ENCODE measurements at places on chromosomes 16 and 17.
A peak's percentile ranks its signal among the peaks of the same experiment; 100 is the strongest.

GRCh38 chr16:70809392-70810060 is 8.6 kb upstream of the VAC14 start:
- DNase-seq = no peak

- DNase-seq = no peak
Observed at GRCh38 chr16:79994418-79994817, 393.9 kb upstream of the MAF start.

DNA sequence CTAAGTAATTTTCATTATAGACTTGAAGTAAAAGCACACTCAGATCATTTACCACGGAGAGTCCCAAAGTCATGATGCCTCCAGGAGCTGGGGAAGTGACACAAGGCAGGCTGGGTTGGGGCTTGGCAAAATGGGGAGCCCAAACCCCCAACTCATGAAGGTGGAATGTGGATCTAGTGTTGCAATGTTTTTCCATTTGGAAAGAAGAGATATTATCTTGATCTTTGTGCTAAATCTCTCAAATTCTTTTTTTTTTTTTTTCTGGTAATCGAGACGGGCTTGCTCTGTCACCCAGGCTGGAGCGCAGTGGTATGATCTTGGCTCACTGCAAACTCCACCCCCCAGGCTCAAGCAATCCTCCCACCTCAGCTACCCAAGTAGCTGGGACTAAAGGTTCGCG is 7.5 kb upstream of the KCNG4 start:
- no peak for DNase-seq

DNA sequence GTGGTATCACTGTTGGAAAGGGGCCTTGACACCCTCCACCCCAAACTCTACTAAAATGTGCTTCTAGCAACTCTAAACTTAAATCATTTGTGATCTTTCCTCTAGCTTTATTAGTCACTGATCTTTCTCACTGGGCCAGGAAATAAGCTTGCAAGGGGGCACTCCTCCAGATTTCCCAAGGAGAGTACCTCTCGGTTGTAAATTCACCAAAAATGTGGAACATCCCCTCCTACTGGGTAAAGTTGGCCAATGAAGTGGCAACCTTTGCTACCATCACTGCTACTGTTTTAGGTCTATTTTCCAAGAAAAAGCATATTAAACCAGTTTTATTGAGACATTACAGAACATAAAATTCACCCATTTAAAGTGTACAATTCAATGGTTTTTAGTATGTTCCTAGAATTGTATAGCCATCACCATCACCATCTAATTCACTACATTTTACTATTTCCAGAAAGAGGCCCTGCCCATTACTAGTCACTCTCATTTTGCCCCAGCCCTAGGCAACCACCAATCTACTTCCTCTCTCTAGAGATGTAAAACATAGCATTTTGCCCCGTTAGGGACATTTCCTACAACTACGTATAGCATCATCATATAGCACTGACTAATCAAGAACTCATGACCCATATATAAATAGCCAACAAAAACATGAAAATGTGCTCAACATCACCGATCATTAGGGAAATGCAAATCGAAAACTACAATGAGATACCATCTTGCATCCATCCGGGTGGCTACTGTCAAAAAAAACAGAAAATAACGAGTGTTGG is 44.6 kb upstream of the ADCY9 start:
- no peak for DNase-seq

DNA sequence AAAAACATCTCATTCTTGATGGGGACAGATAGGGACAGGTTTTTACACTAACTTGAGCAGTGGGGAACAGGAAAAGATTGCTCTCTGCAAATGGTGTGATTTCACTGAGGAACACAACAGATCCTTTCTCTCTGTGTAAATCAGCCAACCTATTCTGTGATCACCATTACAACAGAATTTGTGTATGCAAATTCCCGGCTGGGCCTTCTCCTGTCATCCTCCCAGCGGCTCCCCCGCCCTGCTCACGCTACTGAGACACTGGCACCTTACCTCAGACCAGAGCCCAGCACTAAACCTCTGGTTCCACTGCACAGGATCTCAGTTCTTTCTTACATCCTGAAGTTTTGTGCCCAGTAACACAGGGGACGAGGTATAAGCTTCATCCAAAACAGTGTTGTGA is 97.0 kb upstream of the FA2H start:
- no peak for DNase-seq

- DNase-seq = no peak
Observed at GRCh38 chr17:63698381-63698885, 1.5 kb downstream of the LIMD2 start.

- DNase-seq = peak; percentile 64
Observed at GRCh38 chr17:34354637-34355036, 1.6 kb upstream of the CCL13 start.

DNA sequence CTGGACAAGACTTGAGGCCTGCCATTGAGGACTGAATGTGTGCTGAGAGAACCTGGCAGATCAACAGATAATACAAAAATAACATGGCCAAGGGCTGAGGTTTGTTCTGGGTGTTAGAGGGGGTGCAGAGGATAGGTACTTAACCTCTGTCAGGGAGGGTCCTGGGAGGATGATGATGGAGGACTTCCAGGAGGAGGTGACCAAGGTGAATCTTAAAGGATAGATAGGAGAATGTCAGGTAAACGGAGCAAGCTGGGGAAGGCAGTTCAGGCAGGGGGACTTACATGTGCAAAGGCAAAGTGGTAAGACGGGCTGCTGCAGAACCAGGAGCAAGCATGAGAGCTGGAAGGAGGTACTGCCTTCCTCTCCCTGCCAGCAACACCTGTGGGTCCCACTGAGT is 119.8 kb upstream of the PLCG2 start:
- DNase-seq = no peak

DNA sequence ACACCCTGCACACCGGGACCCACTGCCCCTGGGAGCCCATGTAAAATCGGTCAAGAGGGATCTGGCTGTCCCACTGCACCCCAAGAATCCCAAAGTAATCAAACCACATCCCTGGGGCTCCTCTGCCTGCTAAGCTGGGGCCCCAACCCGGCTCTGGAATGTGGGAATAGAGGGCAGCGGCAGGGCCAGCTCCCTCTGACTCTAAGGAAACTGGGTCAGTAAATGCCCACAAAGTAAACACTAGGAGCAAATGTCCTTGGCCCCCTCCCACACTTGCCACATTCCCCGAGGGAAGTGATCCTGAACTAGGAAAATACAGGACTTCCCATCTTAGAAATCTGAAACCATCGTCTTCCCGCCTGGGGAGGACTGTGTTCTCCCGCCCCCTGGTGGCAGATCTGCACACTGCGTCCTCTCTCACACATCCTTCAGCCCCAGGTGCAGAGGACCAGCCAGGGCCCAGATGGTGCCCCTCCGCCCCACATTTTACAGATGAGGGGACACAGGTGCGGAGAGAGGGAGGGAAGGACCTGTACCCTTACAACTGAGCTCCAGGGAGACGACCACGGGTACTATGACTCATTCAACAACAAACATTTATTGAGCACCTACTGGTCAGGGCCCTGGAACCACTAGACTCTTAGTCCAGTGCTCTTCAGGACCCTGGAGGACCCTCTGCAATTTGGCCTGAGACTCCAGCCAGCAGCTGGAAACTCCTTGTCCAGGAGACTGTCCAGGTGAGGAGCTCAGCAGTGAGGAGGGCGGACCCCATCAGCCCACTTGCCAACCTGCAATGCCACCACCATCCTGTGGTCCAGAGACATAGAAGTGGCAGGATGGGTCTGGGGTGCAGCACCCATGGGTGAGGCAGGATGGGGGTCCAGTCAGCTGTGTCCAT is 10.1 kb downstream of the P3H4 start:
- DNase-seq = peak; percentile 78

DNA sequence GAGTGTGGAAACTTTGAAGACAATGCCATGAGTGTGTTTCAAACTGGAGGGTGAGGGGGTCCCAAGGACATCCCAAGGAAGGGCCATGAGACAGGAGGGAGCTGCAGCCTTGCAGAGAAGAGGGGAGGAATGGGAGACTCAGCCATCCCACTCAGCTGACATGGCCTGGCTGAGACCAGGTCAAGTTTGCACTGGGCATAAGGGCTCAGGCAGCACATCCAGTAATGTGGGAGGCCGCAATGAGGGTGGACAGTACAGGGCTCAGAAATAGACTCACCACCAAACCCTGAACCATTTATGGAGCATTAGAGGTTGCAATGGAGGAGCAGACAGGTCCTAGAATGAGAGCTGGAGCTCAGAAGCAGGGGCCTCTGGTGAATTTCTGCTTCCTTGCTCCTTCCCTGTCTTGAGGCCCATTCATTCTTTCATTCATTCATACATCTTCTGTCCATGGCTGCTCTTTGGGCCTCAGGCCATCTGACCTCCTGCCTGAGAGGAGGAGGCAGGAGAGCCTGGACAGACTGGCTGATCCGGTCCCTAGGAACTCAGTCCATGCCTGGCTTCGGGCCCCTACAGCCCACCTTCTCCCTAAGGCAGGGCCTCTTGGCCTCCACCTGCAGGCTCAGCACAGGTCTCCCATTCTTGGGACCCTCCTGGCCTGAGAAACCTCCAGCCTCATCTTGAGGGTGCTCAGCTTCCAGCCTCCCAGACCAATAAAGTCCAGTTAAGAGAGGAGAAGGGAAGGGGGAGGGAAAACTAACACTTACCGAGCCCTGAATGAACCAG is 70.5 kb upstream of the CDH5 start:
- no peak for DNase-seq

DNA sequence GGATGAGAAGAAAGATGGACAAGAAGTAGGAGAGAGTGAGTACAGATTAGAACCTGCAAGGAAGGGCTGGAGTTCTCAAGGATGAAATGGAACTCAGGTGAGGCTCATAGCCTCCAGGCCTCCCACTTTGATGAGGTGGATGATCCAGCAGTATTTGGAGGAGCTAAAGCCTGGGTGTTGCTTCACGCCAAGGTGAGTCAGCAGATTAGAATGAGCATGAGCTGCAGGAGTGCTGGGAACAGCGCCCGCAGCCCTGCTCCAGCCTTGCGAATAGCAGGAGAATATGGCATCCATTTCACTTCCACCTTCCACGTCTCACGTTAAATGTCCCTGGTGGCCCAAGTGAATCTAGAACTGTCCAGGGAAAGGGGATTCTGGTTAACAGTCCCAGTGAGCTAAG is 94.4 kb upstream of the CPHXL start:
- no peak for DNase-seq

GRCh38 chr17:19345486-19346350 is 16.8 kb downstream of the B9D1 start:
- DNase-seq = no peak

DNA sequence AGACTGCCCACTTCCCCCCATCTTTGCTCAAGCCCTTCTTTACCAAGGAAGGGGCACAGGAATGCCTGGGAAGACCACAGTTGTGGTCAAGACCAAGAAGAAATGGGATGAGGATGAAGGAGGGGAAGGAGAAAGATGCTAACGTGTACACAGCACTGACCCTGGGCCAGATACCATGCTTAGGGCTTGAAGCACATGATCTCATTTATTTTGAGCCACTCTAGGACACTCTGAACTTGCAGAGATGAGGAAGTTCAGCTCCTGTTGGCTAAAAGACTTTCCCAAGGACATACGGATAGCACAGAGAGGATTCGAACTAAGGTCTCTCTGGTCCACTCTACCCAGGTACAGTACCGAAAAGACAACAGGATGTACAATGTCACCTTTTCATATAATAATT is 42.6 kb downstream of the PIK3R5 start:
- DNase-seq = no peak

- DNase-seq = no peak
Observed at GRCh38 chr17:77817953-77818352, 140.6 kb upstream of the TNRC6C start.

GRCh38 chr16:17964196-17964595 is 372.3 kb downstream of the NPIPA8 start:
- DNase-seq = no peak

- DNase-seq = no peak
Observed at GRCh38 chr17:69547230-69547629, 132.7 kb downstream of the MAP2K6 start.

GRCh38 chr17:1865252-1866037 is 35.6 kb downstream of the RPA1 start:
- DNase-seq = peak; percentile 24

All from fibroblast of gingiva (primary cell).